ENCODE measurements at places on chromosomes 3 and 15.

GRCh38 chr15:75872403-75872990 lies 29.2 kb downstream of the UBE2Q2 start:
- DNase-seq = no peak

GRCh38 chr15:81595752-81596151 lies 221.7 kb upstream of the TMC3 start:
- DNase-seq = no peak

DNA sequence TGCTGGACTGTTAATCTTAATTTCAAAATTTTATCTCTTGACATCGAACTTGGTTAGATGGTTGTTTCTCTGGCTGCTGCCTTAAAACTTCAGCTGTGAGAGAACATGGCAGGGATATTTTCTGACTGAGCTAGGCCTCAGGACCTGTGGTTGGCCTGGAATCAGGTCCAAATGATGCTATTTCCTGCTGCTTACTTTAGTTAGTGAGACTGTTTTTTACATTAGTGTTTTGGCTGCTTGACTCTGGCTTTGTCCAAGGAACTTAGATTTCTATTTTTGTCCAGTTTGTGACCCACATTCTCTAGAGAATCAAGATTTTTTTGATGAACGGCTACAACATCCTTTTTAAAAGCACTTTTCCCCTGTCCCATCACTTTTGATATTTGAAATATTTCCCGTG lies 497.9 kb upstream of the SGO1 start:
- no peak for DNase-seq

DNA sequence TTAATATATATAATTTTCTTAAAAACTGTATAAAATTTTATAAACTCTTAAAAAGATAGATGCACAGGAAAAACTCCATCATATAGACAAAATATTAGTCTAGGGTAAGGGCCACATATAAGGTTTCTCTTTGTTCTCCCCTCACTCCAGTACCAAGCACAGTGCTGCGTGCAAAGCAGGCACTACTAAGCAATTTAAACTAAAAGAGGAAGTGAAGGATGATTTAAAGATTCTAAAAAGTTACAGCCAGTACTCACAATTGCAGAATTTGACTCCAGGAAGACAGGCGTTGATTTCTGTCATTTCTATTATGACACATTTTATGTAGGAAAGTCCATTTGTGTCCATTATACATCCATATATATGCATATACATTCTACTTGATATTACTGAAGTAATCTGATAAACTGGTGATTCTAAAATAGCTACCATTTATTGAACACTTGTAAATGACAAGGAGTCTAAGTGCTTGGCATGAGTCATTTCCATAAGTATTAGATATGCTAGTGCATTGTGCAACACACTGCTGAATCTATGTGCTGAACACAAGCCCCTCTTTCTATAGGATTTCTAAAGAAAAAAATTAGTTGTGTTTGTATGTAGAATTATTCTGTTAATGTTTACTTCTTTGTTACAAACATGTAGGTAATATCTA lies 785.5 kb upstream of the ARRDC4 start:
- DNase-seq = no peak

- no peak for DNase-seq
These were observed 35.7 kb upstream of the GRAMD1C start for GRCh38 chr3:113802795-113803455.

DNA sequence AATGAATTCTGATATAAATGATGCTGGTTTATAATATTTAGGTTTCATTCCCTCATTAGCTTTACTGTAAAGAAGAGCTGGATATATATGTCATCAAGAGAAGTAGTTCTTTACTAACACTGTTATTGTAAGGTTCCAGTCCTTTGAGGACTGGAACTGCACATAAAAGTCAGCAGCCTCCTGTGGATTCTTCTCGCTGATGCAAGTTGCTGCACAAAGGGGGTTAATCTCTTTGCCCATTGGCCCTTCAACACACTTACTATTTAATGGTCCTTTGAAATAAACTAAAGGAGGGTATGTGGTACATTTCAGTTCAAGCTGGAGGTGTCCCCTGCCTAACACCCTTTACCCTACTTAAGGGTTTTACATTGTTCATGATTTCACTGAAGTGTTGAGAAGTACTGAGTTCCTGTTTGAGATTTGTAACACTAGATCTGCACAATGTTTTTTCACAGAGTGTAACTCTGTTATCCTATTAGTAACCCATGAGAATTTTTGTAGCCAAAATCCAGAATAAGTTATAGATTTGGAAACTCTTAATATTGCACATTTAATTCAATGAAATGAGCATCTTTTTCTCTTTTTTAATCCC lies 43.9 kb downstream of the NR2C2 start:
- no peak for DNase-seq

DNA sequence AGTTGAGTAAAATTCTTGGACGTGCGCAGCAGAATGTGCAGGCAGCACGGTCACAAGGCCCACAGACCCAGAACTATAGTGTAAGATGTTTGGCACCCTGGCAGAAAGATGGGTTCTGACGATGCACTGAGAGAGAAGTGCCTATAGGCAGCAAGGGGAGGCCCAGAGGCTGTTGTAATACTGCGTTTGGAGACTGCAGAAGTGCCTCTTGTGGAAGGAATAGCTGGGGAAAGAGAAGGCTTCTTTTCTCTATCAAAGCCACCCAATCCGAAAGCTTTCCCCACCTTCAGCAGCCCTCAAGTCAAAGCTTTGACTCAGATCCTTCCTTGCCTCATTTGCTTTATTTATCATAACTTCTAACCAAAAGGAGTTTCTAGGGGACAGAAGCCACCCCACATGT lies 5.2 kb upstream of the SIN3A start:
- DNase-seq = no peak

- DNase-seq = no peak
These were observed 232.9 kb downstream of the UACA start for GRCh38 chr15:70530503-70530902.

DNA sequence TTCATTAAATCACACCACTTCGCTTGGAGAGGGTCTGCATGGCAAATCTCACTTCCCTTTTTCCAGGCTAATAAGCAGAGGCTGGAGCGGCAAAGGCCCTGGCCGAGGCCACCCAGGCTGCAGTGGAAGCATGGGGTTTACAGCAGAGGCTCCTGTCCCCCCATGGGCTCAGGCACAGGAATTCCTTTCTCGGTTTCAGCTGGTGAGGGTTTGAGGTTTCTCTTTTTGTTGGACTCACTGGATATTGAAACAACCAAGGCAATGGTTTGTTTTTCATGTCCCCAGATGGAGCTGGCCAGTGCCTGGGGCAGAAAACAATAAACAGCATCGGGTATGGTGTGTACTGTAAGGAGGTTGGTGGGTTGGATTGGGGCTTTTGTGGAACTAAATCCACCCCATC lies 175.6 kb upstream of the RASGRP1 start:
- no peak for DNase-seq

- no peak for DNase-seq
These were observed 141.1 kb downstream of the PGPEP1L start for GRCh38 chr15:98866511-98866910.

DNA sequence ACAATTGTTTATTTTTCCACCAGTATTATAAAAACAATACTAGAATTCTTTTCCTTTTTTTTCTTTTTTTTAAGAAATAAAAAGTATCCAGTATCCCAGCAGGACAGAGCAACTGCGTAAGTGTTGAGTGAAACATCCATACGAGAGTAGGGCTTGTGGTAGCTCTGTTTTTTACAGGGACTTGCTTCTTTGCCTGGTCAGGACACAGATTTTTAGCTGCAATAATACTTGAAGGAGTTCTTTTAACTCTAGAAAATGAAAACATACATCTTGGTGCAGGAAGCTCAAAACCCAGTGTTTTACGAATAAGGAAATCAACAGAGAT lies 297.7 kb upstream of the NR2E3 start:
- no peak for DNase-seq

DNA sequence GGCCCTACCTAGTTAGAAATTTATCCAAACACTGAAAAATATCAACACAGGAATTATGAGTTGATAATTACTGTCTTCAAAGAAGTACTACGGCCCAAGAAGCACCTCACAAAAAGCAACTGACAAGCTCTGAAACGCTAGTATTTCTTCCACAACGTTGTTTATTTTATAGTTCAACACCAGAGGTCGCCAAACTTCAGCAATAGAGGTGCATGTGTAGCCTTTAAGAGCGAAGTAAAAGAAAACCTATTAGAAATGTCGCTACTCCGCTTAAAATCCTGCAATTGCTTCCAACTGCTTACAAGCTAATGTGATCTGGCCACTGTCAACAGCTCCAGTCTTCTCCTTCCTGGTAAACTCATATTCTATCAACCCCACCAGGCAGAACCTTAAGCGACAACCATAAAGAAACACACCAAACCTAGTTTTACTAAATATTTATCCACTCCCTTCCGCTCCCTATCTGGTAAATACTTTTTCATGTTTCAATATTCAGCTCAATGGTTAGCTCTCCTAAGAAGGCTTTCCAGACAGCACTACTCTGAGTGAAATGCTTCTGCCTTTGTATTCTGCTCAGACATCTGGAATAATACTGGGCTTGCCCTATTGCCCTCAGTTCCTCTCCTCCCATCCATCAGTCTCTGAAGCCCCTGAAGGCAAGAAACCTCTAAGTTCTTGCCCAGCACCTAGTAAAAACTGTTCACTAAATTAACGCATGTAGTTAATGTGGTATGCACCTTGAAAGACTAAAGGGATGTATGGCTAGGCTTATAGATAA lies 110.2 kb downstream of the NR1I2 start:
- peak; percentile 51 for DNase-seq

DNA sequence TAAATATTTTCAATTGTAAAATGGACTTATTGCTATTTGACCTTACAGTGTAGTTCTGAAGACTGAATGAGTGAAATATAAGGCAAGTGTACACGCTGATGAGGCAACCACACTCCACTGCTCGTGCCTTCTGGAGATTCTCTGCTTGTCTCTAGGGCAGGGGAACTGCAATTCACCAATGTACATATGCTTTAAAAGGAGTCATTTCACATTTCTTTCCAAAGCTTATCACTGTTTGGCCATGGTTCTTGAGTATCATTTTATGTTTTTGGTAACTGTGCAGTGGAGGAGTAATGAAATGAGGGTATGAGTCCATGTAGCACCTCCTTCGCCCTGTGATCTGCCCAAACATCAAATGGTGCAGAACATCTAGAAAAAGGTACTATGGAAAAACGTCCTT lies 43.7 kb downstream of the CCR4 start:
- DNase-seq = no peak

DNA sequence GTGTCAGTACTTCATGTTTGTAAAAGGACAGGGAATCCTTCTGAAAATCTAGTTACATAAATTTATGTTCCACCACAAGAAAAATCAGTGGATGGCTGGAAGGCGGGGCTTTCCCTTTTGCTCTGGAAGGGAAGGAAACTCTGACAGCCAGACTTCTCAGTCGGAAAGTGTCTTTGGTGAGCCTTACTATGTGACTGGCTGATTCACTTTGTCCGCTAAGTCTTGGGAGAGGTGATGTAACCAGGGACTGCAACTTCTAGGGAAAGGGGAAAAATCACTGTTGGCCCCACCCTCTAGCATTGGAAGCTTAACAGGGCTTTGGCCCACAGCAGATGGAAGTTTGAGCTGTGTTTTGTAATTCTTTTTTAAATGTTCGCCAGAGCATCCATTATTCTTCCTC lies 281.4 kb upstream of the CTDSPL start:
- no peak for DNase-seq

DNA sequence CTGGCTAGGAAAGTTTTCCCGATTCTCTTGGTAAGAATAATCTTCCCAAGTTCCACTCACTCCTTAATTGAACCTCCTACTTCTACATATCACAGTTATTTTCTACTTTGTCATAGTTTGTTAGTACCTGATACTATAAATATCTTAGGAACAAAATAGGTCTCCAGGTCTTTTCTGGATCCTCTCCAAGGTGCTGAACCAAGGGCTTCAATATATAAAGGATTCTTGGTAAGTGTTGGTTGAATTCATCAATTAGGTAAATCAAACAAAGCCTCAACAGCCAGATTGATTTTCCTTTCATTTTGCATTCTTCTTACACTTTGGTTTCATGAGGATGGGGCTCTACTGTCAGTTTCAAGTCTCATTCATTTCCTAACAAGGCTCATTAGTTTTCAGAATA lies 27.6 kb upstream of the RTP4 start:
- DNase-seq = no peak

DNA sequence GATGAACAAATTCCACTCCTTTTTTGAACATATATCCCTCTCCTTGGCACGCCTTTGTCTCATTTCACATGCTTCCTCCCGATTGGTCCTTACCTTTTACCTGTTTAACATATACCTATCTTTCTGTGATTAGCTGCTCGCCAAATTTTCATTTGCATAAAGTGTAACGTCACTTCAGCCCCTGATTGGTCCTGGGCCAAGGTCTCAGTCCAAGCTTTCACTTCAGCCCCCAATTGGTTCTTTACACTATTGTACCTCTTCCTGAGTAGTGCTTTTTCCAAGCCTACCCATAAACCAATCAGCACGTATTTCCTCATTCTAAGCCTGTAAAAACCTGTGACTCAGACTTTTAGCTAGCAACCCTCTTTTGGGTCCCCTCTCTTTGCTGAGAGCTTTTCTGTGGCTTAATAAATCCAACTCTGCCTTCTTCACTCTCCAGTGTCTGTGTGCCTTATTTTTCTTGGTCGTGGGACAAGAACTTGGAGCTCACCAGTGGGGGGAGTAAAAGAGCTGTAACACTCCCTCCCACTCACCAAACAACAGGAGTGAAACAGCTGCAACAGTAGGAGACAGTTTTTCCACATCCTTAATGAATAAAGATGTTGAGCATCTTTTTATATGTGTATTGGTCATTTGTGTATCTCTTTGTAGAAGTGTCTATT lies 584 bp upstream of the XCR1 start:
- DNase-seq = no peak

DNA sequence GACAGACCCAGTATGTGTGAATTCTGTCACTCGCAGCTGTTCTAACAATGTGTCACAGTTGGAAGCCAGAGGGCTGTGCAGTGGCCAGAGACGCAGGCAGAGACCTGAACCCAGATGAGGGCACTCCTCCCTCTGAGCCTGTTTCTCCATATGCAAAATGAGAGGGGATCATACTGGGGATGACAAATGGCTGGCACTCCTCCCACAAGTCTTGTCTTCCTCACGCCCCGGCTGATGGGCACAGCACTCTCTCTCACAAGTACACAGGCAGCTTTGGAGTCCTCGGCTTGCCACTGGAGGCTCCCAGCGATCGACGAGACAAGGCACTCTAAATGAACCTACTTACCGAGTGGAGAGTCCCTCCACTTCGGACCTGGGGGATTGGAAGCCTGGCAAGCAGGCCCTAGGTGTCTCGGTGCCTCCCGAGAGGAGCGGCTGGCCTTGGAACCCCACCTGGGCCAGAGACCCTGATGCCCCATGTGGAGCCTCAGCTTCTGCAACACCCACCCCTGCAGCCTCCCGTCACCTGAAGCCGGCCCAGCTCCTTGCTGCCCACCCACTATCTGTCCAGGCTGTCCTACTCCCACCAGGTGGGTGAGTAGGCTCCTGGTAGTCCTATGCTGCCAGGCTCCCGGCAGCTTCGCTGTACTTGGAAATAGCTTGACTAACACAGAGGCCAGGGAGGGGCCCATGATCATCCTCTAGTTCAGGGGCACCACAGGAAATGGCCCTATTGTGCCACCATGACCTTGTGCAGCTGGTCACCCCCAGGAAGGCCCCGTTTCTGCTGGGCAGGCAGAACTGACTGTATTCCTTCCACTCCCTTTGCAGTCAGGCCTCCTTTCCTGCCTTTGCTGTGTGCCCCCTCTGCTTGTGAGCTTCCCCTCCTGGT lies 65.0 kb upstream of the IQSEC1 start:
- no peak for DNase-seq

GRCh38 chr15:66936861-66937582 lies 128.4 kb upstream of the SMAD3 start:
- DNase-seq = no peak
